Neural crest cell (in vitro differentiated cells): ENCODE measurements at places on chromosomes 11 and 22.

DNA sequence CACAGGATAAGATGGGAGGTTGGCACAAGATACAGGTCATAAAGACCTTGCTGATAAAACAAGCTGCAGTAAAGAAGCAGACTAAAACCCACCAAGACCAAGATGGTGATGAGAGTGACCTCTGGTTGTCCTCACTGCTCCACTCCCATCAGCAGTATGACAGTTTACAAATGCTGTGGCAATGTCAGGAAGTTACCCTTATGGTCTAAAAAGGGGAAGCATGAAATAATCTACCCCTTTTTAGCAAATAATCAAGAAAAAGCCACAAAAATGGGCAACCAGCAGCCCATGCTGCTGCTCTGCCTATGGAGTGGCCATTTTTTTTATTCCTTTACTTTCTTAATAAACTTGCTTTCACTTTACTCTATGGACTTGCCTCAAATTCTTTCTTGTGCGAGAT is 8.7 kb upstream of the PIWIL4 start:
- DNase-seq: no peak

DNA sequence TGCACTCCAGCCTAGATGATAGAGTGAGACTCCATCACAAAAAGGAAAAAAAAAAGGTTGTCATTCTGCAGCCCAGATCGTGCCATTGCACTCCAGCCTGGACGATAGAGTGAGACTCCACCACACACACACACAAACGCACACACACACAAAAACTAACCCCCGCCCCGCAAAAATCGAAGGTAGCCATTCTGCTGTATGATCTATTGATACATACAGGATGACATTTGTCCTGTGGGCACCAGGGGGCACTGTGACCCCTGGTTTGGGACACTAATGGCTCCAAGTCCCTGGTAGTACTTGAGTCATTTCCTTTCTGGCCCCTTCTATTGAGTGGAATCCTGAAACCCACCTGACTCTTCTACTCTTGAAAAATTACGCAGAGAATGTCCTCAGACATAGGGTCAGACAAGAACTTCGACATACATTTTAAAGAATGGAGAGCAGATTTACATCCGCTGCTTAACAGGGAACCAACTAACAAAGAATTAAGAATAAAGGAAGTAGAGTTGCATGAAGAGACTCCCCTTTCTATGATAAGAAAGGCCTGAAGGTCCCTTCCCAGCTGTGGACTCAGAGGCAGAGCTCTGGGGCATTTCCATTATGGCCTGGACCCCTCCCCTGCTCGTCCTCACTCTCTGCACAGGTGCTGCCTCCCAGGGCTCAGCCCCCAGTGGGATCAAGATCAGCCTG is 35.0 kb upstream of the PRAME start:
- DNase-seq: peak; percentile 41

DNA sequence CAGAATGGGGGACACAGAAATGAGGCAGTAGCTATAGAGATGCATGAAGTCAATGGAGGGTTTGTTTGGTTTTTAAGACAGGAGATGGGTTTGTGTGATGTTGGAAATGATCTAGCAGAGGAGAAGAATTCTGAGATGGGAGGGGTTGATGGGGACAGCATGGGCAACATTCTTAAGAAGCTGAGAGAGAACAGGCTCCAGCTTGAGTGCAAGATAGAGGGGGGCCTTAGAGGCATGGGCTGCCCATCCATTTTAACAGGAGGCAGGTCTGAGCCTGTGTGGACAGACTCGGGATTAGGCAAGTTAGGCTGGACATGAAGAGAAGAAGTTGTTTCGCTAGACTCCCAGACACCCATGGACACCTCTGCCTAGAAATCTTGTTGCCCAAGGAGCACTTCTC is 37.9 kb upstream of the NRIP3 start:
- no peak for DNase-seq

DNA sequence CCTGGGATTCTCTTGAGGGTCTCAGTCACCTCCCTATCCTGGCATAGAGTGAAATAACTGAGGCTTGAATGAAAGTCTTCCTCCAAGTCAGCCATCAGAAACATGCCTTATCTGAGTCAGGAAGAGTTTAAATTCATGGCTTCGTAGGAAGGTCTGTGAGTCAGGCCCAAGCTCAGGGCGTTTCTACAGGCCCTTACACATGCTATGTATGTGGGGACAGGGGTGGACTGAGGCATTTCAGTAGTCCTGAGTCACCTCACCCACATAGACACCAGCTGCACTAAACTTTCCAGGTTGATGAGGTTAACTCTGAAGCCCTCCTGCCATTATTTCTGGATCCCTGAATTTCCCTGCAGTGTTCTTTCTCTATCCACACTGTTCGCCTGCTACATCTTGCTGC is 134.6 kb upstream of the RCN1 start:
- no peak for DNase-seq
